Motor neuron (in vitro differentiated cells): ENCODE measurements at places on chromosomes 16 and 17. TPM values are rescaled to one million over a fixed set of nuclear protein-coding genes. Genes with fewer than 3 reads are reported as not detected.

ZNF385C gene
- total RNA-seq: 0.54 and 4.1 TPM in 2 replicates

GRCh38 chr16:79137426-79137939 is 463.1 kb downstream of the MAF start:
- no peak for ATAC-seq

DNA sequence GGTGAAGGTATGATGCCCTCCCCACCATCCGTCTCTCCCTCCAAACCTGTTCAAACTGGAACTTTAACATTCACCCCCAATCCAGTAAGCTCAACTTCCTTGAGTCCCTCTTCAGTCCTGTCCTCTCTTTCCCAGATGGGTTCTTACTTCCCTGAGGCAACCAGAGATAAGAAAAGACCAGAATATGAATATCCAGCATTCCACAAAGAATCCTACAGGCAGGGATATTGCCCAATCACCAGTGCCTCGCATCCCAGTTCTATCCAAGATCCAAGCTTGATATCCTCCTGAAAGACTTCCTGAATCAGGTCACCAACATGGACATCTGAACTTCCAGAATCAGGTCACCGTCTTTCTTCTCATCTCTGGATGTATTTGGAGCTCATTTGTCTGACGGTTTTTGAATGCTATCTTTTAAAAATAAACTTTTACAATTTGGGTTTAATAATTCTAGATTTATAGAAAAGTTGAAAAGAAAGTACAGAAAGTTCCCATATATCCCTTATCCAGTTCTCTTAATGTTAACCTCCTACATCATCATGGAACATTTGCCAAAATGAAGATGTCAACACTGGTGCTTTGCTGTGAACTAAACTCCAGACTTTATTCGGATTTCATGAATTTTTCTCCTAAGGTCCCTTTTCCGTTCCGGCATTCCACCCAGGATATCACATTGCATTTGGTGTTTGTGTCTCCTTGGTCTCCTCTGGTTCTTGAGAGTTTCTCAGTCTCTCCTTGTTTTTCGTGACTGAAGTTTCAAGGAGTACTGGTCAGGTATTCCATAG is 13.7 kb upstream of the COL1A1 start:
- peak; percentile 13 for ATAC-seq

PDE6G gene
- total RNA-seq: 0.27 and 0.41 TPM in 2 replicates

DNA sequence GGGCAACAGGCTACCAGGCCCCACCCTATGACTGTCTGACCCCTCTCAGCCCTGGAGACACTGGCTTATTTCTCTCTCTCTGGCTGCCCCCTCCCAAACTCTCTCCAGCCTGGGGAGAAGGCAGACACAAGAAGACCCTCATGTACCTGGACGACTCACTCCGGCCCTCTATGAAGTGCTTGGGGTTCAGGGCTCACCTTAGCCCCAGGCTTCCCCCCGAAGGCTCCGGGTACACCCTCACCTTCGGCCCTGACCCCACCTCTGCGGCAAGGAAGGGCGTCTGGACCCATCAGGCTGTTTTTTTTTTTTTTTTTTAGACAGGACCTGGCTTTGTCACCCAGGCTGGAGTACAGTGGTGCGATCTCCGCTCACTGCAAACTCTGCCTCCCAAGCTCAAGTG is 906 bp upstream of the CARMIL2 start:
- no peak for ATAC-seq

DNA sequence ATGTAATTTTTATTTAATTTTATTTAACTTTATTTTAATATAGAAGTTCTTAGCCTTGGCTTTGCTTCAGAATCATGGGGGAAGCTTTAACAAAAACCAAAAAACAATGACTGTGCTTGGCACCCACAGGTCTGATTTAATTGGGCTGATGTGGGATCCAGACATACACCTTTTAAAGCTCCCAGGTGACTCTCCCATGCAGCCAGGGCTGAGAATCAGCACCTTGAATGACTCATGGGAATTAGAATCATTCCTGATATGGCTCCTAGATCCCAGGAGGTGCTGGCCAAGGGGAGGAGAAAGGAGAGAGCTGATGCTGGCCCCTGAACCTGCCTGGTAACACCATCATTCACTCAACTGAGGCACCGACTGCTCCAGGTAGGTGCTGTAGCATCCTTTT is 240.7 kb downstream of the PARN start:
- ATAC-seq: no peak

SCNN1B gene
- not detected in 2 replicates for total RNA-seq

- peak; percentile 77 for ATAC-seq
Observed at GRCh38 chr16:10616756-10617640, 36.6 kb upstream of the EMP2 start.

DNA sequence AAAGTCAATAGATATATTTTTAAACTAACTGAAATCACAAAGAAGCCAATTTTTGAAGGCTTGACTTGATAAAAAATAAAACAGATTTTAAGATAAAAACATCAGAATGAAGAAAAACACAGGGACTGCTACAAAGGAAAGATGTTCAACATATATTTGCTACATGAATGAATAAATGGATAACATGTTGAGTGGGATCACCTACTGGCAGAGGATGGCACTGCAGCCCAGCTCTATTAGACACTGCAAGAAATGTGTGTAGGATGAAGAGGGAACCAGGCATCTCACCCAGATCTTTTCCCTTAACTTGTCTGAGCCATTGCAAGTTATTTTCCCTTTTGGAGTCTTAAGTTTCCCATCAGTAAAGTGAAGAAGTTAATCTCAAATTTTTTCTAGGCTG is 4.2 kb downstream of the AIPL1 start:
- ATAC-seq: no peak

GRCh38 chr16:57530104-57530521 is 6.3 kb downstream of the CCDC102A start:
- peak; percentile 80 for ATAC-seq

- ATAC-seq: no peak
Observed at GRCh38 chr17:3049705-3050295, 13.6 kb downstream of the OR1D5 start.

SLC4A1 gene
- 0.39 and 0.62 TPM in 2 replicates for total RNA-seq

DNA sequence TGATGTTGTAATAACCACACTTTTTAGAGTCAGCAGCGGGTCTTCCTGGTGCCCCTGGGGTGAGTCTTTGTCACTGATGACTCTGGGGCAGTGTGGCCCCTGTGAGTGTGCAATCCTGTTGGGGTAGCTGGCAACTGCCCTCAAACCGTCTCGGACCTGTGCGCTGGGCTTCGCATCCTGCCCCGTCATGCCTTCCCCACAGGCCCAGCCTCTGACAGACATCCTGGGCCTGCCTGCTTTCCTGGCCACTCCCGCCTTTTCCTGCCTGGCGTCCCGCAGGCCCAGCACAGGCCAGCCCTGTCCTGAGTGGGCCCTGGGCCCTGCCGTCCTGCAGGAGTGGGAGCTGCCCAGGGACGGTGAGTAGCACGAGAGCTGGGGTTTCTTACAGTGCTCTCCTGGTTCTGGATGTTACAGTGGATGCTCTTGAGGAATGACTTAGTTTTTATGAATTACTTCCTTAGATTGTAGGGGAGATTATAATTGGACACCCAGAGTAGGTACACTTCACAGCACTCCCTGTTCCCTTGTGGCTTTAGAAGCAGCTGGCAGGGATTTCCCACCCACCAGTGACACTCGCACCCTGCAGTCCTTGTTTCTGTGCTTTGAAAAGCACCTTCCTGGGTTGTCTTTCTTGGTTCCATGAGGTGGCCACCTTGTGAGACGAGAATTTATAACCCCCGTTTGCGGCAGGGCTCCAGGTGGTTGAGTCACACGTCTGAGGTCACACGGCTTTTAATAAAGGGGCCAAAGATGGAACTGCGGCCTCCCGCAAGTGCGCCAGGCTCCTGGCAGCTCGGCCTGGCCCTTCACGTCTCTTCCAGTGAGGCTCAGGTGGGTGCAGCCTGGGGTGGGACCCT is 50.0 kb upstream of the CAPN15 start:
- no peak for ATAC-seq

- no peak for ATAC-seq
Observed at GRCh38 chr17:332558-333322, 19.9 kb downstream of the RPH3AL start.

- no peak for ATAC-seq
Observed at GRCh38 chr16:65222536-65222935, 100.7 kb upstream of the CDH11 start.

DNA sequence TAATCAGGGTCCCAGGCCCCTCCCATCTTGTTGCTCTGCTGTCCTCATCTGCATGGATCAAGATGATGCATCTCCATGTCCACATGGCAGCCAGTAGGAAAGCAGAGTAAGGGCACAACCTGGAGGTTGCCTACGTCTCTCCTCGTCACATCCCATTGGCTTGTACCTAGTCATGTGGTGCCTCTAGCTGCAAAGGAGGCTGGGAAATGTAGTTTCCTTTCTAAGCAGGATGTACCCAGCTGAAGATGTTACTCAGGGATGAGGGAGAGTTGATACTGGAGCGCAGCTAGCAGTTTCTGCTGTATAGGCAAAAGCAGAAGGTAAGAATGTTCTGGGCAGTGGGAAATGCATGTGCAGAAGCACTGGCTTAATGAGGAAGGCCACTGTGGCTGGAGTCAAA is 20.8 kb downstream of the ABCC1 start:
- no peak for ATAC-seq

DNA sequence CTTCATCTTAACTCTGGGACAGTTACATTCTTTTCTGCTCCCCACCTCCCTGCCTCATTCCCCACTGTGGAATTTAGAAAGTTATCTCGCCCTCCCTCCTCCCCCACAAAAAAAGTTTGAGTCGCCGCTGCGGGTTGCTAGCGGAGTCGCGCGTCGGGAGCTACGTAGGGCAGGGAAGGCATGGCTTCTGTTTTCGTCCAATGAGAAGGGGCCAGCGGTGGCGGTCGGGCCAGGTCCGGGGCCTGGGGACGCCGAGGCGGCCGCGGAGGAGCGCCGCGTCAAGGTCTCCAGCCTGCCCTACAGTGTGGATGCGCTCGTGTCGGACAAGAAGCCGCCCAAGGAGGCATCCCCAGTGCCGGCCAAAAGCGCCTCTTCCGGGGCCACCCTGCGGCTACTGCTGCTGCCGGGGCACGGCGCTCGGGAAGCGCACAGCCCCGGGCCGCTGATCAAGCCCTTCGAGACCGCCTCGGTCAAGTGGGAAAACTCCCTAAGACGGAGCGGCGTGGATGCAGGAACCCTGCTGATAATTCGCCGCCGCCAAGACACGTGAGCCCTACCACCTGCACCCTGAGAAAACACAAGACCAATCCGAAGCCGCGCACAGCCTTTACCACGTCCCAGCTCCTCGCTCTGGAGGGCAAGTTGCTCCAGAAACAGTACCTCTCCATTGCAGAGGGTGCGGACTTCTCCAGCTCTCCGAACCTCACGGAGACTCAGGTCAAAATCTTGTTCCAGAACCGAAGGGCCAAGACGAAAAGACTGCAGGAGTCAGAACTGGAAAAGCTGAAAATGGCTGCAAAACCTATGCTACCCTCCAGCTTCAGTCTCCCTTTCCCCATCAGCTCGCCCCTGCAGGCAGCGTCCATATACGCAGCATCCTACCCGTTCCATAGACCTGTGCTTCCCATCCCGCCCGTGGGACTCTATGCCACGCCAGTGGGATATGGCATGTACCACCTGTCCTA is 8.9 kb downstream of the OR4D1 start:
- peak; percentile 91 for ATAC-seq

- ATAC-seq: no peak
Observed at GRCh38 chr16:3073448-3073847, 8.0 kb downstream of the IL32 start.

GRCh38 chr16:84449156-84450140 is 55.0 kb downstream of the MEAK7 start:
- no peak for ATAC-seq

DNA sequence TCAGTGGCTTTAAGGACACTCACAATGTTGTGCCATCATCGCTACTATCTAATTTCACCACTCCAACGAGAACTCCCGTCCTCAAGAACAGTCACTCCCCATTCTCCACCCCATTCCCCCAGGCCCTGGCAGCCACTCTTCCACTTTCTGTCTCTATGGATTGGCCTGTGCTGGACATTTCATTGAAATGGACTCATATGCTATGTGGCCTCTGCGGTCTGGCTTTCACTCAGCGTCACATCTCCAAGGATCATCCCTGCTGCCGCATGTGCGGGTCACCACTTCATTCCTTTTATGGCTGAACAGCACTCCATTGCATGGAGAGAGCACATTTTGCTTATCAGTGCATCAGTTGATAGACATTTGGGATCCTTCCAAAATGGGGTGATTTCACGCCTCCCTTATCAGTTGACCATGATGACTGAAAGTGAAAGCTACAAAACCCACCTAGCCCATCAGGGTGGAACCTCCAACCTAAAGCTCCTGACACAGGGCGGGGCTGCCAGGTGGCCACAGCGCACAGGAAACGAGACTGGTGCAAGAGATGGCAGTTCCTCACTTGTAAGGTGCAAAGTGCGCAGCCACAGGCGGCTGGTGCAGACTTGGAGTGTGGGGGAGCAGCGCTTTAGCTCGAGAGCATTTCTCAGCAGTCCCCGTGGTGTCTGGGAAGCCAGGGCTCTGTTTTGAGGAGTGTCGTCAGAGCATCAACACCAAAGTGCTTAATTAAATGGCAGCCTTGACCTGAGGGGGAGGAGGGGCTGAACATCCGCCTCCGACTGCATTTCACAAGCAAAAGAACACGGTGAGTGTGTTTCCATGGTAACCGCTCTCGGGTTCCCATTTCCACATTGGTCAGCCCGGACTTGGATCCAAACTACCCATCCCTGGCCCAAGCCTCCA is 23.8 kb downstream of the COTL1 start:
- ATAC-seq: peak; percentile 85
